ENCODE measurements at places on chromosomes 13 and 19.

- DNase-seq = no peak
Measured at GRCh38 chr13:29279356-29280254, 315.9 kb downstream of the SLC7A1 start.

GRCh38 chr19:29804493-29804892 lies 7.3 kb upstream of the CCNE1 start:
- no peak for DNase-seq

GRCh38 chr13:97539651-97540610 lies 106.0 kb downstream of the RAP2A start:
- no peak for DNase-seq

GRCh38 chr13:40233731-40234195 lies 432.7 kb downstream of the FOXO1 start:
- DNase-seq = no peak

- DNase-seq = no peak
Measured at GRCh38 chr19:1786668-1787067, 25.4 kb downstream of the ATP8B3 start.

DNA sequence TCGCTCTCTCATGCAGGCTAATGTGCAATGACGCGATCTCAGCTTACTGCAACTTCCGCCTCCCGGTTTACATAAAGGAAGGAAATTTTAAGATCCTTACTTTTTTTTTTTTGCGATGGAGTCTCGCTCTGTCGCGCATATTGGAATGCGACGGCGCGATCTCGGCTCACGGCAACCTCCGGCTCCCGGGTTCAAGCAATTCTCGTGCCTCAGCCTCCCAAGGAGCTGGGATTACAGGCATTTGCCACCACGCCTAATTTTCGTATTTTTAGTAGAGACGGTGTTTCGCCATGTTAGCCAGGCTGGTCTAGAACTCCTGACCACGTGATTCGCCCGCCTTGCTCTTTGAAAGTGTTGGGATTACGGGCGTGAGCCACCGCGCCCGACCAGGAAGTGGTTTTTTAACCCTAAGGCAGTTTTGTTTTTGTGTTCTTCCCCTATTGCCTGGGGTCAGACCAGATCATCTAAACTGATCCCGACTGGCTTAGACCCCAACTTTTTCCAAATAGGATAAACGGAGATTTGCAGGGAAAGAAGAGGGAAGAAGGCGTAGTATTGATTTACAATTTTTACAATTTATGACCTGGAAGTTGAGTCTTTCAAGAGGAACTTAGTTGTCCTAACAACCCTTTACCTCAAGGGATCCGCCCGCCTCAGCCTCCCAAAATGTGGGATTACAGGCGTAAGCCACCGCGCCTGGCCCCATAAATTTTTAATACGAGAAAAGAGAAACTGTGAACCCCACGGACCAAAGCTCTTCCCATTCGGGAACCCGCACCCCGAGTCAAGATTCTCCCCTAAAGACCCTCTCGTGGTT lies 142.0 kb downstream of the ZNF737 start:
- peak; percentile 43 for DNase-seq

- DNase-seq = no peak
Measured at GRCh38 chr19:48591021-48591420, 15.5 kb upstream of the SPACA4 start.

GRCh38 chr13:59607172-59607571 lies 556.6 kb downstream of the DIAPH3 start:
- no peak for DNase-seq

- peak; percentile 49 for DNase-seq
Measured at GRCh38 chr19:35673121-35673804, 6.9 kb downstream of the UPK1A start.

GRCh38 chr19:34363094-34363493 lies 1.9 kb upstream of the GPI start:
- no peak for DNase-seq

GRCh38 chr19:28793391-28794168 lies 419.4 kb downstream of the UQCRFS1 start:
- DNase-seq = no peak

GRCh38 chr13:97369261-97369893 lies 64.6 kb upstream of the RAP2A start:
- peak; percentile 39 for DNase-seq

- DNase-seq = no peak
Measured at GRCh38 chr13:34951528-34951927, 9.5 kb downstream of the NBEA start.

DNA sequence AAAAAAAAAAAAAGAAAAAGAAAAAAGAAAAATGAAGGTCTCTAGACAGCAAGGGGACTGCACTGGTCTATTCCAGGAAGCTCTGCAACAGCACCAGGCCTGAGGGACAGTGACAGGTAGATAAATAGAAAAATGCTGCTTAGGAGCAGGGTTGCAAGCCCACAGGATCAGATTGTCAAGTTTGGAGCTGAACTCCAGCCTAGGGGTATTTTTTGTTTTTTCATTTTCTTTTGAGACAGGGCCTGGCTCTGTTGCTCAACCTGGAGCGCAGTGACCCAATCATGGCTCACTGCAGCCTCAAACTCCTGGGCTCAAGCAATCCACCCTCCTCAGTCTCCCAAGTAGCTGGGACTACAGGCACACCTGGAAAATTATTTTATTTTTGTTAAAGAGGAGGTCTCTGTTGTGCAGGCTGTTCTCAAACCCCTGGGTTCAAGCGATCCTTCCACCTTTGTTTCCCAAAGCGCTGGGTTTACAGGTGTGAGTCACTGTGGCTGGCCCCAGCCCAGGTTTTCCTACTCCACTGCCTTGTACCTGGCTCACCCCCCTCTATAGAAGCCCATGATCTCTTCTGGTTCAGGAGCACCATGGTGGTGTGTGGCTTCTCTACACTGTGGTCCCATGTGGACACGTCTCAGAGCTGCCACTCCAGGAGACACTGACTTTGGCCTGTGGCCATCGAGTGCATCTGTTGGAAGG lies 23.9 kb downstream of the POP4 start:
- DNase-seq = no peak

DNA sequence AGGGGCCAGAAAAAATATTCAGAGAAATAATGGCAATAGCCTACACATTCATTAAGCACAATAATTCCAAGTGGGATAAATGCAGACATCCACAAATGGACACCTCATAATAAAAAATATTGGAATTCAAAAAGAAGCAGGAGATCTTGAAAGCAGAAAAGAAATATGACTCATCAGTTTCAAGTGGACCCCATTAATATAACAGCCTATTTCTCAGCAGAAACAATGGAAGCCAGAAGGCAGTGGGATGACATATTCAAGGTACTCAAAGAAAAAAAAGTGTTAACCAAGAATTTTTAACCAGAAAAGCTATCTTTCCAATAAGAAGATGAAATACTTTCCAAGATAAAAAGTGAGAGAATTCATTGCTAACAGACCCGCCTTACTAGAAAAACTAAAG lies 48.4 kb upstream of the CYP2A13 start:
- no peak for DNase-seq

GRCh38 chr19:12801466-12802266 lies at the start of the genes PRDX2 and THSD8:
PRDX2 (minus strand) TSS chr19:12801800; CDS start chr19:12801261, 539 bp downstream.
THSD8 (plus strand) TSS chr19:12802069; CDS start chr19:12802072, 3 bp downstream.
- DNase-seq = peak; percentile 83

GRCh38 chr19:23971598-23971997 lies 56.9 kb downstream of the ZNF726 start:
- DNase-seq = no peak

- DNase-seq = no peak
Measured at GRCh38 chr13:25175431-25175830, 3.3 kb upstream of the AMER2 start.

Measured in CD4-positive, alpha-beta T cell treated with Interleukin-21 for 1 hour (primary cell).